Fibroblast of pulmonary artery (primary cell): ENCODE measurements at places on chromosomes 16 and 17.

DNA sequence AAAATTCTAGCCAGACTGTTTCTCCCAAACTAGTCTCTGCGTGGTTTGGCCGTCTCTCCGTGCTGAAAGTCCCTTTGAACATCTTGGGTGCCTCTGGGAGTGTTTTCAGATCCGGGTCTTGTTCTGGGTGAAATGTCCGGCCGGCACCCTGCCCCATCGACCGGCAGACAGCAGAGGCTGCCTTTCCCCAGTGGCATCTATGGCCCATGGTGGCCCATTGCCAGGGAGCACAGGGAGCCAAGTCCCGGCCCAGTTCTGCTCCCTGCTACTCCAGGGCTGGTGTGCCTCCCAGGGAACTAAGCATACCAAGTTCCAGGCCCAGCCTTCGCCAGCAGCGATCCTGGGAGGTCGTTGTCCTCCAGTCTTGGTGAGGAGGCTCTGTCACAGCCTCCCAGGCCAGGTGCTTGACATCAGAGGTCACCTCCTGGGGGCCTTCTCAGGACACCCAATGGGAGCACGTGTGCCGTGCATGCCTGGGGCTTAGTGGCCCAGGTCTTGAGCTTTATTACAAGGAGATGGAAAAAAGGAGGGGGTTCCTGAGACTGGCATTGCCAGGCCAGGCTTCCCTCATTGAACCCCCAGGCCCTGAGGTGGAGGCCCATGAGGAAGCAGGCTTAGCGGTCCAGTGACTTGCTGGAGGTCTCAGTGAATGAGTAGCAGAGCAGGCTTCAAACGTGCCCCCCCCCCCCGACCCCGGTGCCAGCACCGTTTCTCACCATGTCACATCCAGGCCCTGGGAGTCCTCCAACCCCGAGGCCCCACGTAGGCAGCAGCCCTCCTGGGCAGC lies 54.0 kb downstream of the PGS1 start:
- DNase-seq: no peak

DNA sequence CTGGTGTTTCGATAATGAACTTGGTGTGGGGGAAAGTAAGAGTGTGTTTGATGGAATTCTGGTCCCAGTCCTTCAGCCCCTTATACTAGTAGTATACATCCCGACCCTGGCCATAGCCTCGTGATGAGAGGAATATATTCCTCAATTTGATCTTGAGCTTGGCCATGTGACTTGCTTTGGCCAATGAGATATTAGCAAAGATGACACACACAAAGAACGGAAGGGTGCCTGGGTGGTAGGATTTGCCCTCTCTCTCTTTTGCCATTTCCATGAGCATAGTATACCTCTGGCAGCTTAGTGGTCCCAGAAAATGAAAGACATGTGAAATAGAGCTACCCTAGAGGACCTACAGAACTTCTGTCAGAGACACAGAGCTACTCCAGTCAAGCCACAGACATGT lies 2.9 kb upstream of the EMP2 start:
- no peak for DNase-seq

DNA sequence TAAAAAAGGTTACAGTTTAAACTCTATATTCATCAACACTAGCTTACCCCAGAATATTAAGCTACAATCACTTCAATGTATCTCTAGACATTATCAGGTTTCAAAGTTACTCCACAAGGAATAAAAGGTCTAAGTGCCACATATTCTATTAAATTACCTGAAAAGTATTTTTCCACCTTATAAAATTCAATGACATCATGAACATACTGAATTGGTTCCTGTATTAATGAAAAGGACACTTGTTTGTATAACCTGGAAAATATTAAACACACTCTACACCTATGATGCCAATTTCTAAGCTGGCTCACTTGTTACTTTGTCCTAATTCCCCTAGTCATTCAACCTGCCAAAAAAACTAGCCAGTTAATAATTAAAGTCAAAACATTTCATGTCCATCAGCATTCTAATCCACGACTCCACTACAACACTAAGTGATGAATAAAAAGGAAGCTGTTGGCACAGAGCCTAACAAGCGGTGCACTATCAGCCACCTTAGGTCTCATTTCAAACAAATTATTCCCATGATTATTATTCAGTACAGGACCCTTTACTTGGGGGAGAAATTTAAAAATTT lies 12.2 kb downstream of the MED13 start:
- no peak for DNase-seq

DNA sequence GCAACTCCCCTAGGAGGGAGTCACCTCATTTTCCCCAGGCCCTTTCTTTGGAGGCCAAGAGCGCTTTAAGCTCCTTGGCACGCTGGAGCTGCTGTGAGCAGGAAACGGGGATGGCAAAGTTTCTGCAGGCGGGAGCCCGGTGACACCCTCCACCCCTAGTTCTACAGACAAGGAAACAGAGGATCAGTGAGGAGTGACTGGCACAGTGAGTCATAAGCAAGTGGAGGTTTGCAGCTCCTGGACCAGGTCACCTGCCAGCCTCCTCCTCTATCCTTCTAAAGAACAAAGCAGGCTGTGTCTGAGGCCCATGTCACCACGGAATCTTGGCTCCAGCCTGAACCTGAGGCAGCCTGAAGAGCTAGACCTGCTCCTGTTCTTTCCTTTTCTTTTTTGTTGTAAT lies 141.9 kb downstream of the TMEM132E start:
- DNase-seq: no peak

GRCh38 chr16:48523415-48524204 lies 86.4 kb downstream of the N4BP1 start:
- DNase-seq: no peak

- no peak for DNase-seq
Measured at GRCh38 chr17:64780096-64781013, 118.2 kb upstream of the SMURF2 start.

GRCh38 chr16:1290860-1291575 lies 18.4 kb upstream of the UBE2I start:
- DNase-seq: no peak

DNA sequence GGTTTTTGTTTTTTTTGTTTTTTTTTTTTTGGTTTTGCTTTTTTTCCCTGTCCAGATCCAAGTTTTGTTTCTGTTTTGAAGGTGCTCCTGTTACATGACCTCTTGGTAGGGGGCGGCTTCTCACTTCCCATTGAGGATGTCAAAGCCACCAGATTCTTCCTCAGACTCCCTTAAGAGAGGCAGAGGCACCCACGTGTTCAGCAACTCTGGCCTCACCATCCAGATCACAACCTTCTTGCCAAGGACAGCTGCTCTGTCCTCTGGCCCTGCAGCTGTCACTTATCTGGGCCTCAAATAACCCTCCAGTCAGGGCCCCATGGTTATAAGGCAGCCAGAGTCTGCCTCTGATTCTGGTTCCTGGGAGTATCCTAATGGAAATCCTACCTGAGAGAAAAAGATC lies 208.5 kb downstream of the STX8 start:
- DNase-seq: no peak

GRCh38 chr17:73592079-73592415 lies 52.2 kb downstream of the SDK2 start:
- DNase-seq: no peak

DNA sequence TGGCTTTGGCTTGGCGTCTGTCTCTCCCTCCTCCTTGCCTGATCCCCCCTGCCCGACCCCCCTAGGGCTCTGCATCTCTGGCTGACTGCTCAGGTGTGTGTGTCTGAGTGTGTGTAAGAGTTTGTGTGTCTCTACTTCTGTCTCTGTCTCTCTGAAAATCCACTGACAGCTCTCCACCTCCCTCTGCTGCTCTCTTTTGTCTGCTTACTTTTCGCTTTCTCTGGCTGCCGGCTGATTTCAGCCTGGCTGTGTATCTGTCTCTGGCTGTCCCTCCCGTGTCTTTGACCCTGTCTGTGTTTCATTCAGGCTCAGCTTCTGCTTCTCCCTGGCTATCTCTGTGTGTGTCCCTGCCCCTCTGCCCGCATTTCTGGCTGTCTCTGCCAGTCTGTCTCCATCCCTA lies 3.8 kb upstream of the SPEM1 start:
- DNase-seq: no peak
